ENCODE measurements at places on chromosomes 16 and 17. TPM values are rescaled to one million over a fixed set of nuclear protein-coding genes. Genes with fewer than 3 reads are reported as not detected.

- peak; percentile 28 for DNase-seq
Measured at GRCh38 chr17:57939797-57940196, 15.4 kb downstream of the CUEDC1 start.

The SLC12A3 gene
- not detected for total RNA-seq

- DNase-seq = no peak
Measured at GRCh38 chr17:48726916-48727286, 1.6 kb downstream of the HOXB13 start.

- no peak for DNase-seq
Measured at GRCh38 chr17:59160157-59161025, 4.8 kb downstream of the PRR11 start.

DNA sequence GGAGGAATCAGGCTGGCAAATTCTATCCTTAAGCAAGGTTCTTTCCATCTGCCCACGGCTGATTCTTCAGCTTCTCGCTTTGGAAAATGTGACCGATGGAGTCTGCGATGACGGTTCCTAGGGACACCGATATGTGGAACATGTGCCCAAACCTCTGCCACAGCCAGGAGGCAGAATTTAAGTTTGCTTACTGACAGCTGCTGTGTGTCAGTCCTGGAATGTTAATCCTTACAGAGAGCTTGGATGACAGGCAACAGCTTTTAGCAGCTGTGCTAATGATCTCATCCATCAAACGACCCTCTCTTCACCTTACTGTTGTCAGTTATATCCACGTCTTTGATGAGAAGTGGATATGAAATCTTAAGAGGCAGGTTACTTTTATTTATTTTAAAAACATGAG lies 11.4 kb upstream of the MYH13 start:
- no peak for DNase-seq

GRCh38 chr17:43788540-43788939 lies 8.3 kb downstream of the CFAP97D1 start:
- no peak for DNase-seq

GRCh38 chr17:32631341-32632096 lies 144.7 kb downstream of the CDK5R1 start:
- DNase-seq = no peak

- no peak for DNase-seq
Measured at GRCh38 chr16:86961171-86961601, 356.0 kb downstream of the C16orf95 start.

GRCh38 chr17:61245706-61246135 lies 153.9 kb upstream of the TBX2 start:
- no peak for DNase-seq

The SGSM2 gene
- total RNA-seq = 24.3 TPM

DNA sequence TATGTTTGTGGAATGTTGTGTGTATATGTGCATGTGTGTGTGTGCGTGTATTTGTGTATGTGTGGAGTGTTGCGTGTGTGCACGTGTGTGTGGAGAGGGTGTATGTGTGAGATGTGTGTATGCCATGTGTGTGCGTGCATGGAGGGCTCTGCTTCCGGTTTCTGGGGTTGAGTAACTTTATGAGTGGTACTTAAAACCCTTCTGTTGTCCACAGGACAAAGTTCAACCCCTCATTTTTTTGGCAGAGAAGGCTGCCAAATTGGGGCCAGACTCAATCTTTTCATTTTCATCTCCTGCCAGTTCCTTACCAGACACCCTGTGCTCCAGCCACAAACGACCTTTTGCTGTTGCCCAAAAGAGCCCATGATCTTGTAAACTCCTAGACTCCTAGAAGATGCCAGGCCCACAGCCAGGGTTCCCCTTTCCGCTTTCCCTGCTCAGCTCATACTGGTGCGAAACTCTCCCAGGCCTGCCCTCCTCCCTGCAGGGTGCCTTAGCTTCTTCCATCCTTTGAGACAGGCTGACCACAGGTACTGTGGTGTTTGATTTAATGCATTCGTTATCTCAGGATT lies 100.2 kb downstream of the CMIP start:
- DNase-seq = no peak
